ENCODE measurements at places on chromosomes 11 and 22.

DNA sequence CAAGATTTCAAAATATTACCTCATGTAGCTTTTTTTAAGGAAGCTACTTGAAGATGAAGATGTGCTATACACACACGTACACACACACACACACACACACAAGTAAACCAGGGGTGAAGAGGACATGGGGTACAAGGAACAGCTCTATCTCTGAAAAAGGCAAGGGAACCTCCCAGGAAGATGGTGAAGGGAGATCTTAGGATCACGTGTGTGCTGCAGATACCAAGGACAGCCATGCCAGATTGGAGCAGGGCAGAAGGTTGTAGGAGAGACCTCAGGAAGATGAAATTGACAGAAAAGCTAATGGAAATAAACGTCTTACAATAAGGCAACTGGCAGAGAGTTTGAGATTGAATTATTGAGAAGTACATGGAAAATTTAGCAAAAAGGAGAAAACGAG is 19.7 kb downstream of the RAB39A start:
- no peak for DNase-seq

DNA sequence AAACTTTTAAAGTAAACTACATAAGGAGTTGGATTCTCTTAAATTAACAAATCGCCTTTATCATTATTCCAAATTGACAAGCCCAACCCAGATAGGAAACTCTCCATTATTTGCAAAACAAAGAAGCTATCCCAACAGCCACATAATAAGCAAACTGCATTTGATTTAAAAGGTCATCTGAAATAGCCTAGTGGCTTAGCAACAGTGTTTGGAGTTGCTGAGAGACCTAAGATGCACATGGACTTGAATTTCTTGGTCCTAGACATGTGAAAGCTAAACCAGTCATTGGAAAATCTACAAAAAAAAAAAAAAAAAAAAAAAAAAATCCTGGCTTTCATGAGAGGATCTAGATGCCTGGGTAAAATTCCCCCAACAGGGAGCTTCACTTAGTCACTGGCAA is 69.5 kb downstream of the PRCP start:
- no peak for DNase-seq

- DNase-seq = no peak
Measured at GRCh38 chr22:50710886-50711285, 27.1 kb upstream of the ACR start.

DNA sequence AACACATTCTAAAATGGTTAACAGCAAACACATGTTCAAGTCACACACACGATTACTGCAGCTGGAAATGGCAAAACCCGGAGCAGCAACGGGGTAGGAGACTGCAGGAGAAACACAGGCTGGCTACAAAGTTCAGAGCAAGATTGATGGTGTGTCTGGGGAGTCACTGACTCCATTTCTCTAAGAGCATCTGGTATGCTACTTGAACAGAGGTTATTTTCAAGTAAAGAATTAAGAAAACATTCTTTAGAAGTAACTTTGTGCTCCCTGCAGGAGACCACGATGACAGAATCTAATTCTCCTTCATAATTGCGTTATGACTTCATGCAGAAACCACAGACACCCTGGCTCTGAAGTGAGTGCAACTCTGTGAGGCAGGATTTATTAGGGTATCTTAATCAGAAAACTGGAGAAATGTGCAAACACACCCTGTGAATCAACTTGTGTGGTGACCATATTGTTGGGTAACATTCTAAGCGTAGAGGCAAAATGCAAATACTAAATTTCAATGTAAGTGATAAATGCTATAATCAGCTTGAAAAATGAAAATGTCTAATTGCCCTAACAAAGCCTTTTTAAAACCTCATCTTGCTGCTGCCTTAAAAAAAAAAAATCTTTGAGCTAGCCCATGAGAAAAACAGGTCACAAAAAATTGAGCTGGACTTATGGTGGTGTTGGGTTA is 303.0 kb downstream of the CADM1 start:
- no peak for DNase-seq

GRCh38 chr22:37163575-37164504 is 14.1 kb upstream of the IL2RB start:
- no peak for DNase-seq

DNA sequence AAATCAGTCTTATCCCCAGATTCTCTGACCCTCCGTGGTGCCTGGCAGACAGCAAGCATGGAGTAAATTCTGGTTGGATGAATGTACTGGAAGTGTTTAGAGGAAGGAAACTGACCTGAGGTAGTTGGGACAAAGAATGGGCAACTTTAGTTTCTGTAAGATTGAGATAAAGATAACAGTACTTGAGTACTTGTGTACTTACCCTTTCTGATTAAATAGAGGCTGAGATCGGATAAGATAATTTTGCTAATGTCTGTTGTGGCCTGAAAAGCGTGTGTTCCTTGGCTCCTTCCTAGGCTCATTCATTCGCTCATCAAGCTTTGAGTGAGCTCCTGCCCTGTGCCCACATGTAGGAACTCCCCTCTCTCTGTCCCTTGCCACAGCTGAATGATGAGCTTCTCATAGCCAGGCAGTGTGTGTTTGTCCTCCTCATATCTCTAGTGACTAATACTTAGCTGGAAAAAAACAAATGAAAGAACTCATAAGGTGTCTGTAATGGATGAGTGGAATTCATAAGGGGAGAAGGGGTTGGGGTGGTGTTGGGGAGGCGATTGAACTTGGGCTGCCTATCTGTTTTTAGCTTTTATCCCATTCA is 118.1 kb downstream of the DBX1 start:
- no peak for DNase-seq

GRCh38 chr11:120096369-120097191 is 41.3 kb downstream of the TRIM29 start:
- DNase-seq = no peak

DNA sequence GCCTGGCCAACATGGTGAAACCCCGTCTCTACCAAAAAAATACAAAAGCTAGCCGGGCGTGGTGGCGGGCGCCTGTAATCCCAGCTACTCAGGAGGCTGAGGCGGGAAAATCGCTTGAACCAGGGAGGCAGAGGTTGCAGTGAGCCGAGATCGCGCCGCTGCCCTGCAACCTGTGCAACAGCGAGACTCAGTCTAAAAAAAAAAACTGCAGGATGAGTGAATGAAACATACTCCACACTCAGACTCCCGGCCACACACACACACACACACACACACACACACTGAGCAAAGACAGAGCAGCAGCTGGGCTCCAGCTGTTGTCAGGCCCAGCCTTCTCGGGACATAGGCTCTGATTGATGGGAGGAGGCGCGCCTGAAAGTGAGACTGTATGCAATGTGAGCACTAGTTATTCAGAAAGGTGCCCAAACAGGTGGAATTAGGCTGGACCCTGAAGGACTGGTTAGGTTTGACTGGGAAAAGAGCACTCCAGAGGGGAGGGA is 1.5 kb upstream of the PLEKHA7 start:
- no peak for DNase-seq

DNA sequence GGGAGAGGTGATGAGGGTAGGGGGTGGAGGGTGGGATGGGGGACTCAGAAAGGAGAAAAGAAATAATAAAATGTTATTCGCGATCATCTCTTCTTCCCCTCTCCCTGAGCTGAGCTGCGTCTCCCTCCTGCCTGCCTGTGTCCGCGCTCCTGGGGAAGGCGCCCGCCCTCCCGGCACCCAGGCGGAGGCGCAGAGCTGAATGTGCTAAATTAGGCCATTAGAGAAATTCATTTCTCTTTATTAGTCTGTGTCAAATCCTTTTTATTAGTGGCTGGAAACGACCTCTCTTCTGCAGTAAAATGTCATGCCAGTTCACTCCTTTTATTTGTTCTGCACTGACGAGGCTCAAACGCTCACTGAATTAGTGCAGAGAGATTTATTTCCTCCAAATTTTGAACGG is 116.1 kb downstream of the FEZ1 start:
- DNase-seq = no peak

- DNase-seq = no peak
Measured at GRCh38 chr22:31692186-31692886, 30.3 kb upstream of the PISD start.

- DNase-seq = no peak
Measured at GRCh38 chr11:112588252-112588694, 327.6 kb upstream of the PLET1 start.
